ENCODE measurements at places on chromosomes 3 and 15. TPM values are rescaled to one million over a fixed set of nuclear protein-coding genes. Genes with fewer than 3 reads are reported as not detected.

TMCO5A gene
- total RNA-seq: not detected

LDHAL6B gene
- total RNA-seq: not detected

PARL gene
- 26.4 TPM for total RNA-seq

PGBD4 gene
- 1.3 TPM for total RNA-seq

SUSD5 gene
- total RNA-seq: 2.2 TPM

CFAP100 gene
- total RNA-seq: not detected

SLC12A6 gene
- 12.4 TPM for total RNA-seq

SKOR1 gene
- not detected for total RNA-seq

C15orf39 gene
- total RNA-seq: 11.5 TPM

NOX5 gene
- 0.10 TPM for total RNA-seq

SAMMSON gene
- total RNA-seq: not detected

SOX14 gene
- not detected for total RNA-seq
